ENCODE measurements at places on chromosomes 3 and 15.

DNA sequence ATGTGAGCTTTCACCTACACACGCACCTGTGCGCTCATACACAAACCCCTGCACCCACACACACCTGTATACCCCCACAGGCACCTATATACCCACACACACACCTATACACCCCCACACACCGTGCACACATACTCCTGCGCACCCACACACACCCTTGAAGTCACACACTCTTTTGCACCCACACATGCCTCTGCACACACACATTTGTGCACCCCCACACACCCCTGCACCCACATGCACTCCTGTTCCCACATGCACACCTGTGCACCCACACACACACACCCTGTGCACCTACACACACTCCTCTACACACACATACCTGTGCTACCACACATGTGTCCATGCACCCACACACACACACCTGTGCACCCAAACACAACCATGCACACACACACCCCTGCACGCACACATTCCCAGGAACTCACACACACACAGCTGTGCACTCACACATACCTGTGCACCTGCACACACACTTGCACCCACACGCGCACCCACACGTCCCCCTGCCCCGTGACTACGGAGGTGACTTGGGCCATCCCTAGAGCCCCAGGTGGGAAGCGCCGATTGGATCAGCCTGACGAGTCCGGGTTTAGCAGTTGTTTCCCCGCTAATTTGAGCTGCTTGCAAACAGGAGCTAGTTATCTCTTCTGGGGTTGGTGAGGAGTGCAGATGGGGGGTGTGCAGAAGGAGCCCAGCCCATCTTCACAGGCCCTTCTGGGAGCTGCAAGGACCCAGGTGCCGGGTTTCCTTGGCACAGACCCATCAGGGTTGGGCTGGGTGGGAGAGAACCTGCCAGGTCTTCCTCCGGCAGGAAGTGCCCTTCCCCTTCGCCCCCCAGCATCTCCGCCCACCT lies 97.8 kb downstream of the CHSY1 start:
- DNase-seq: no peak

GRCh38 chr15:70171256-70171886 lies 73.7 kb upstream of the TLE3 start:
- no peak for DNase-seq

- no peak for DNase-seq
Observed at GRCh38 chr15:65077981-65078352, 1.4 kb downstream of the KBTBD13 start.

DNA sequence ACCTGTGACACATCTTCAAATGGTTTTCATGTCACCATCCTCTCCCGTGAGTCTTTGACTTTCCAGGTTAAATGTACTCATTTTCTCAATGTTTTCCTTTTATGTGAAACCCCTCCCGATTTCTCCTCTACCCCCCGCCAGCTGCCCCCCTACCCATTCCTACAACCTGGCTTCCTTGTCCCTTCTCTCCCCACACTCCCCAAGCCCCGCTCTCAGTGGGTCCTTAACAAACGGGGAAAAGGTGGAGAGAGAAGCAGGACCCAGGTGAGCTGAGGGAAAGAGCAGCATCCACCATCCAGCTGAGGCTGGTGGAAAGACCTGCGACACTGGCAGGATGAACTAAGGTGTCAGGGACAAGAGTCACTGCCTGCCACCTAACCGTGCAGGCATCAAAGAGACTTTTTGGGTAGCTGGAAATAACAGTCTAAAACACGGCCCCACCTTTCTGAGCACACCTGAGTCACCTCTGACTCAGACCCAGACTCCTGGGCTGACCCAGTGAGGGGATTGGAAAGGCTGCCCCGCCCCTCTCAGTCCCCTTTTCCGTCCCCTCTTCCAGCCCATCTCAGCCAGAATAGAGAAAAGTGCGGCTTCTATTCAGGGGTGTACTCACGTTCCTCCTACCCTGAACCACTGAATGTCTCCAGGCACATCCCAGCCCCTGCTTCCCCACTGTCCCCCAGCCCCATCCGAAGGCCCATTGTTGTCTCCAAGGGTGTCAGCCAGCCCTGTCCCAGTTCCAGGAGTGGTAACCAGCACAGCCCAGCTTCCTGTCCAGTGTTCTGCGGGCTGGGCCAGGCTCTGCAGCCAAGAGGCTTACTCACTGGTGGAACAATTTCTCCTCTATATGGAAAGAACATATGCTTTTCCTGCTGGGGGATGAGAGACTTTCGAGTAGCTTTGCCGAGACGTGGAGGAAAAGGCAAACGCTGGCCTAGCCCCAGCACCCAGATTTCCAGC lies 20.4 kb downstream of the ISG20 start:
- DNase-seq: no peak

GRCh38 chr3:137845194-137845593 lies 81.1 kb downstream of the SOX14 start:
- DNase-seq: no peak

- no peak for DNase-seq
Observed at GRCh38 chr3:126057501-126057819, 26.5 kb downstream of the SLC41A3 start.

DNA sequence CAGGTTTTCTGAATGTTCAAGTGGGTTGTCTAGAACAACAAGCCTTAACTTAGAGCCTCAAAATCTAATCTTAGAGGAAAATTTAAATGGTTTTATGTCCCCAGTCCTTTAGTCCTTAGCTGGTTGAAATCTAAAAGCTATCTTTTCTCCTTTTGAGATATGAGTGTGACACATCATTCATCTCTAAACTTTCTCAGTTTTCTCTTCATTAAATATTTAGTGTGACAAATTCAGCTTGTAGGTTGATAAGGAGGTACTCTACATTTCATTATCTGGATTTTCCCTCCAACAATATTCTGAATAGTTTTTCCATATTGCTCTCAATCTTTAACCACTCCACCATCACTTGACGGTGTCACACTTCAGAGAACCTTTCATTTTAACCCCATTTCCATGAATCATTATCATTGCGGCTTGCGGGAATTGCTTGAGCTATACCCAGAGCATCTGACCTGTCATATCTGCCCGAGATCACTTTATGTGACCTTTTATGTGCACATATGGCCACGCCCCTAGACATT lies 16.1 kb upstream of the ATP8B4 start:
- no peak for DNase-seq

DNA sequence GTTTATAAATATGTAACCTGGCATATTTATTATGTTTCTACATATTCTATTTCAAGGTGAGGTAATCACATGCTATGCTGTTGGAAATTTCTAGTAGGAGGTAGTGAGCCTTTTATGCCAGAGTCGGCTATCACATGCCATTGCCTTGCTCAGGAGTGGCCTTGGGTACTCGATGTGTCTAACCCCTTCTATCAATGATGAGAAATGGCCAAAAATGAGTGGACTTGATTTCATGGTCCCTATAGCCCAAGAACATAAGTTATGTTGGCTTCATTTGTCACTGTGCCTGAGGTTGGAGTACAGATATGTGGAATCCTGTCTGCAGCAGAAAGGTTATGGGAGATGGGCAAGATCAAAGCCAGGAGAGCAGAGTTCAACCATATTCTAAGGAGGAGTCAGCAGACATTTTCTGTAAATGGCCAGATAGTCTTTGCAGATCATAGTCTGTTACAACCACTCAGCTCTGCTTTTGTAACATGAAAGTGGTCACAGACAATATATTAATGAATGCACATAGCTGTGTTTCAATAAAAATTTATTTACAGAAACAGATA lies 554.4 kb downstream of the PDCD6IP start:
- no peak for DNase-seq

DNA sequence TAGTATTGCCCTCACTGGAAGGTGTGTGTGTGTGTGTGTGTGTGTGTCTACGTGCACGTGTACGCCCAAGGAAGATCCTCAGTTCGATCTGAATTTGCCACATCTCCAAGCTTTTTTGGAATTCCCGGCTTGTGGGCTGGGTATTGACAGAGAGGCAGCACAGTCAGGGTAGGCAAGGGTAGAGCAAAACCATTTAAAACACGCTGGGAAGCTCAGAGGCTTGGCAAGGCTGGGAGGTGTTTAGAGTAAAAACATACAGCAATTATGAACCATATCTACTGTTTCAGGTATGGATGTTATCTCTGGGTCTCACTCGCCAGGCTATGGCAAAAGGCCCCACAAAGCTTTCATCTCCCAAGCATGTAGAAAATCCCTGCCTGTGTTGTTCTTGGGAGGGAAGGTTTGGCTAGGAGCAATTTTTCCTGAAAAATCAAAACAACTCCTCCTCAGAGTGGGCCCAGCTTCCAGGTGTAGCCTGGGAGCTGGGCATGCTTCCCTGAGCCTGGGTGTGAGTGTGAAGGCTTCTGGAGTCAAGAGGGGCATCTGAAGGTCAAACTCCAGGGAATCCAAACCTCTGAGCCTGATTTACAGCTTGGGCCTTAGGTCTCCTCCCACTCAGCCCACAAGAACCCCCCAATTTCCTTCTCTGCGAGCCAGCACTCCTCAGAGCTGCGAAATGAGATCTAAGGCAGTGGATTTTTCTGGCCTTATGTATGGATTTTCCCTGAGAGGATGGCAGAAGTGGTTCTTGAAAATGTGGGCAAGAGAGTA lies 244.8 kb upstream of the TPRG1 start:
- DNase-seq: no peak

DNA sequence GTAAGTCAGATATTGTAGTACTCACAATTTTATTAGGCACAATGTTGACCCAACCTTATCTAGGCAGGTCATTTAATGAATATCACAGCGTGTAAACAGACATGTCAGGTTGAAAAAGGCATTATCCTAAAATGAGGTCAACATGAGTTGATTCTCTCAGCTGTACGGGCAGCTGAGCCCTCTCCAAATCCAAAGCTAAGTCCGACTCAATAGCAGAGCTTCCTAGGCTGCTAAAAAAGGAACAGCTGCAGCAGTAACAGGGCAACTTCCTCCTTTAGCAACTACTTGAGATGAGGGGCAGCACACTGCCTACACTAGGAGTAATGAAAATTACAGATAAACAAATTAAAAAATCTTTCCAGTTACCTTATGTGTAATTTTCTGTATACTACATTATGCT lies 189.2 kb downstream of the CADM2 start:
- DNase-seq: no peak

- no peak for DNase-seq
Observed at GRCh38 chr3:181929501-181929900, 217.8 kb downstream of the SOX2 start.

DNA sequence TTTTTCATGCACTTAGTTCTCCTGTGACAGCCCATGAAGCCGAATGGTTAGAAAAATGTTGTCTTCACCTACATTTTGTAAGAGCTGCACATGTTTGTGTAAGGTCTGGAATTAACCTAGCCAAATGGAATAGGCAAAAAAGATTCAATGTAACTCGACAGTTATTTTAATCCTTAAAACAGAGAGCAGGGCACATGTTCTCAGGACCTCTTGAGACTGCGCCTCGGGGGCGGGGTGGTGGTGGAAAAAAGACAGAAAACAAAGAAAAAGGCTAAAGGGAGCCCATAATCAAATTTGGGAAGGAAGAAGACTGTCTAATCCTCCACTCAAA lies 702 bp upstream of the CSNK1G1 start:
- DNase-seq: no peak

- no peak for DNase-seq
Observed at GRCh38 chr3:188345223-188345622, 191.3 kb downstream of the LPP start.

DNA sequence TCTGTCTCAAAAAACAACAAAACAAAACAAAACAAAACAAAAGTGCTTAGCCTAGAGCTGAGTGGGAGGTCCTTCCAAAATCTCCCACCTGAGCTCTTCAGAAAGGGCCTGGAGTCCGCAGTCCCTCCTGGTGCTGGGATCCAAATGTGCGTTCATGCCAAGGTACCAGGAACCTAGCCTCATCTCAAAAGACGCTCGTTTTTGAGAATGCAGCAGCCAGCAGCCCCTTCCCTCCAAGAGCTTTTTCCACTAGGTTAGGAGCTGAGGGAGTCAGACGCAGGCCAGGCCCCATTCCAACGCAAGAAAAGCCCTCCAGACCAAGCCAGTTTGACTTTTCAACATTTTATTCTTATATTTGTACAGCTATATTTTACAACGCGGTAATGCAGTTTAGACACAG lies 18.7 kb upstream of the RTP2 start:
- no peak for DNase-seq

DNA sequence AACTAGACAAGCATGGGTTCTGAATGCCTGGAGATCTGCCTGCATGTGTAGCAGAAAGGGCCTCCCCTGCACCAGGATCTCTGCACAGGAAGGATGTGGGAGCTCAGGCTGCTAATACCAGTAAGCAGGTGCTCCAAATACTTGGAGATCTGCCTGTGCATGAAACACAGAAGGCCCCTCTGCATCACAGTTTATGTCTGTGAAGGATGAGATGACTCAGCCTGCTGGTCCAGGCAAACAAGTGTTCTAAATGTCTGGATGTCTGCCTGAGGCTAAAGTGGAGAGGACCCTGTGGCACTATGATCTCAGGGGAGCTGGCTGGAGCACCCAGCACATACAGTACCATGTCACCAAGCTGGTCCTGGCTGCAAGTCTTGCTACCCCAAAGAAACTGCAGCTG lies 678.8 kb downstream of the MCTP2 start:
- no peak for DNase-seq

DNA sequence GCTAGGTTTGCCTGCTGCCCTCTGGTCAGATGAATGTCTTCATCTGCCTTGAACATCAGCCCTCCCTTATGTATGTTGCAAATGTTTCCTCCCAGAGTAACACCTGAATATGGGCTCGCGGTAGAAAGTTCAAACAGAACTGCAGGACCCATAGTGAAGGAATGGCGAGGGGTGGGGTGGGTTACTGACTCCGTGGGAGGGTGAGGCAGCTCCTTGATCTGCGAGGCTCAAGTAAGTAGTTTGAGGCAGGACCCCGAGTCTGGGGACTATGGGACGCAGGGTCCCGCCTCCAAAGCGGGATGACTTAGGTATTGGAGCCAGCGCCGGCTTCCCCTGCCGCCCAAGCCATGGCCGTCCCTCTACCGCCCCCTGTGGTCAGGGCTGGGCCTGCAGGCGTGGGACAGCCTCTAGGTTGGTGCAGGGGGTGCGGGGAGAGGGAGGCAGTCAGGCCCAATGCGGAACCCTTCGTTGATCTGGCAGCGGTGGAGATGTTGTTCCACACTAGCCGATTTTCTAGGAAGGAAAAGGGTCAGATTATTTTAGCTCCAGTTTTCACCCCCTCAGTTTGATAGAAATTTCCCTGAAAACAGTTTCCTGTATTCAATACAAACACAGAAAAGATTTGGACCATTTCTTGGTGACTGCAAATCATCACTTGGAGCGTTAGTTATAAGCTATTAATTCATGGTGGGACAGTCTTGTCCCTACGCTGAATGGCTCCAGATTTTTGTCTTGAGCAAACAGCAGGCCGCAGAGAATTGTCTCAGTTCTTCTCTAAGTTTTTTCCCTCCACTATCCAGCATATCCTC lies 72.3 kb downstream of the CORO2B start:
- no peak for DNase-seq

- no peak for DNase-seq
Observed at GRCh38 chr15:33007303-33007855, 187.1 kb downstream of the FMN1 start.

GRCh38 chr3:67077656-67078055 lies 79.5 kb downstream of the KBTBD8 start:
- DNase-seq: no peak
